Activated B cell treated with CpG ODN at 0.5 μM for 24 hours (primary cell): ENCODE measurements at places on chromosomes 3 and 15. TPM values are rescaled to one million over a fixed set of nuclear protein-coding genes. Genes with fewer than 3 reads are reported as not detected.

DNA sequence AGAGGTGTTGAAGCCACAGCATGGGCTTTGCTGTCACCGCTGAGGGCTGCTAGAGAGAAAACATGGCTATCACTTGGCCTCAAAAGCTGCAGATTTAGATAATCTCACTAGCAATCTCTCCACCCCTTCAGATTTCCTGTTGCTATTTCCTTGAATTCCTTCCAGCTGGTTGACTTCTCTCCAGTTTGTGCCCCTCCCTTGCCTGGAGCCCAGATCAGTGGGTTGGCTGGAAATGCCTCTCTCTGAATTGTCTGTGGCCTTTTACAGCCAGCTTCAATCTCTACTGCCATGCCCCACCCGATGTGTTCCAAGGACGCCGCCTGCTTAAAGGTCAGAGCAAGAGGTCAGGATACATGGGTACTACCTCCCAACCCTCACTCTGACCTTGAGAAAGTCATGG is 294.1 kb downstream of the NTRK3 start:
- DNase-seq: no peak

DNA sequence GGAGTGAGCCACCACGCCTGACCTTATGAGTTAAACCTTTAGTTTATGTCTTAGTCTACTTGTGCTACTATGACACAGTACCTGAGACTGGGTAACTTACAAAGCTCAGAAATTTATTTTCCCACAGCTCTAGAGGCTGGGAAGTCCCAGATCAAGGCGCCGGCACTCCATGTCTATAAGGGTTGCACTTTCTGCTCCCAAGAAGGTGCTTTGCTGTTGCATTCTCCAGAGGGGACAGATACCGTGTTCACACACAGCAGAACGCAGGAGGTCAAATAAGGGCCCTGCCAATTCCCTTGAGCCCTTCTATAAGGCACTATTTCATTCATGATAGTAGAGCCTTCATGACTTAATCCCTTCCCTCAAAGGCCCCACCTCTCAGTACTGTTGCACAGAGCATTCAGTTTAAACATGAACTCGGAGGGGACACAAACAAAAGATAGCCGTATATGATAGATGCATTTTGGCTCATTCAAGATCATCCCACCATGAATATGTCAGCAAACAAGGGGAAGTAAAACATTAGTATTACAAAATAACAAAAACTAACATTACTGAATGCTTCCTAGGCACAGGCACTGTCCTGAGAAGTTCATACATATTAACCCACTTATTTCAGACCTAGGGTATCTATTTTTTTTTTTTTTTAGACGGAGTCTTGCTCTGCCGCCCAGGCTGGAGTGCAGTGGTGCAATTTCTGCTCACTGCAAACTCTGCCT is 26.5 kb downstream of the PLA1A start:
- no peak for DNase-seq

DNA sequence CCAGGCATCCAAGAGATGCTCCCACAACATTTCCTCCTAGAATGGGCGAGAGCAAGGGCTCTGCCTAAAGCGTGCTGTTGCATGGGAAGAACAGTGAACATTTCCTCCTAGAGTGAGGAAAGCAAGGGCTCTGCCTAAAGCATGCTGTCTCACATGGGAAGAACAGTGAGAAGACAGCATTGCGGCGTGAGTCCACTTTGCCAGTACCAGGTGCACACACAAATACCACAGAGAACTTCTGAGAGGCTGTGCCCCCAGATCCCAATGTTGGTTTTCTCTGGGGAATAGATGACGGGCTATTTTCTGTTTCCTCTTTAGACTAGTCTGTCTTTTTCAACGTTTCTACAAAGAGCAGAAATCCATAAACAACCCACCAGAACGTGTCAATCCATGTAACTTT is 142.9 kb downstream of the LRRK1 start:
- no peak for DNase-seq

DNA sequence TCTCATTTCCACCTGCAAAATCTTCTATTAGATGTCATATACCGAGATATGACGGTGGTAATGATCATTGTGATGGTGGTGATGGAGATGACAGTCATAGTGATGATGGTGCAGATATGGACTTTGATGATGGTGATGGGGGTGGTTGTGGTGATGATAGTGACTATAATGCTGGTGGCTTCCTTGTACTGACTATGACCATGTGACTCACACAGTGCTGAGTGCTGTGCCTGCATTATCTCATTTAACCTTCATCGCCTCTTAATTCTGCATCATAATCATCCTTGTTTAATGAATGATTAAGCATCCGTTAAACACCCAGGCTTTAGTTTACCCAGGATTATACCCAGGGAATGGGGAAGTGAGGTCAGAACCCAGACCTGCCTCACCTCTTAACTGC is 331.7 kb downstream of the FEZF2 start:
- no peak for DNase-seq

DNA sequence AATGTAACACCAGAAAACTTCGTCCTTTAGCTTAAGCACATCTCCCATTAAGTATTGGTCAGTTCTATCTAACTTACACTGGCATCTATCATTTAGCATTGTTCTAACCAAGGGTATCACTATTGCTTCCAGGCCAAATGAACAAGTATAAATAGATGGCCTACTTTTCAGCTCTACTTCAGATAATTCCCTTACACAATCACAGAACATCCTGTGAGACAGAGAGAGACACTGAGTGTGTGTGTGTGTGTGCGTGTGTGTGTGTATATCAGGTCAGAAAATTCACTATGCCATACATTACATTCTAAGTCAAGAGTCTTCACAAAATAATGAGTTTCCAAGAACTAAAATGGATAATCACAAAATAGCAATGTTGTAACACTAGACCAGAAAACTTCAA is 39.1 kb downstream of the SCAPER start:
- DNase-seq: no peak

DNA sequence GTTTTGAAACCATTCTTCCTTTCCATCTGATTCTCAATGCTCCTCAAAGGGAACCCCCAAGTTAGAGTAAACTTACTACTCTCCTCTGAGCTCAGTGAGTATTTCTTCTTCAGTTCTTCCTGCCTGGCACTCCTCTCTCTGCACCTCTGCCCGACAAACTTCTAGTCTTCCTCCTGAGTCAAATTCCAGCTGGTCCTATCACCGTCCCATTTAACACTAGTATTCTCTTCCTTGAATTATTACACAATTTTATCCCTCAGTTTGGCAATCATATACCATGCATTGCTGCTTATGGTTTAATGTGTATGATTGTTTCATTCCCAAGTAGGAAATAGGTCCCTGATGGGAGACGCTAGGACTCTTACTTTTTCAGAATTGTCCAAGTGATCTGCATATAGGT is 279.7 kb downstream of the MECOM start:
- no peak for DNase-seq

- no peak for DNase-seq
These were observed 58.5 kb downstream of the RPL22L1 start for GRCh38 chr3:170811515-170811914.

DNA sequence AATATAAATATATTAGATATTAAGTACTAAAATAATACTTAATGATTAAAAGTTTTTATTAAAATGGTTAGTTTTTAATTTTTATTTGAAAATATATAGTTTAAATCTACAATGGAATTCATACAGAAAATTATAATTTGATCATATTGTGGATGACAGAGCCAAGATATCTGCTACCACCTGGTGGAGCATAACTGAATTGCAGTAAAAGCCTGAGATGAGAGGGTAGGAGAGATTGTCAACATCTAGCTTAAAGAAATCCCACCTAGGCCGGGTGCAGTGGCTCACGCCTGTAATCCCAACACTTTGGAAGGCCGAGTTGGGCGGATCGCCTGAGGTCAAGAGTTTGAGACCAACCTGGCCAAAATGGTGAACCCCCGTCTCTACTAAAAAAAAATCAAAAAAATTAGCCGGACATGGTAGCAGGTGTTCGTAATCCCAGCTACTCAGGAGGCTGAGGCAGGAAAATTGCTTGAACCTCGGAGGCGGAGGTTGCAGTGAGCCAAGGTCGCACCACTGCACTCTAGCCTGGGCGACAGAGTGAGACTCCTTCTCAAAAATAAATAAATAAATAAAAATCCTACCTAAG is 25.1 kb upstream of the CSTA start:
- no peak for DNase-seq

DNA sequence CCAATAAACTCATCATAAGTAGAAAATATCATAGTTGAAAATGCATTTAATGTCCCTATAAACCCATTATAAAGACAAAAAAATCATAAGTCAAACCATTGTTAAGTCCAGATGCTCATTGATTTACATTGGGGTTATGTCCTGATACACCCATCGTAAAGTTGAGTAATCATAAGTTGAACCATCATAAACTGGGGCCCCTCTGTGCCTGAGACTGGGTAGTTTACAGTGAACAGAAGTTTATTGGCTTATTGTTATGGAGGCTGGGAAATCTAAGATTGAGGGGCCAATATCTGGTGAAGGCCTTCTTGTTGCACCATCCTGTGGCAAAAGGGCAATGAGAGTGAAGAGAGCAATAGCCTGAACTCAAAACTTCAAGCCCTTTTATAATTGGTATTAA is 10.6 kb downstream of the MKRN3 start:
- DNase-seq: no peak

DNA sequence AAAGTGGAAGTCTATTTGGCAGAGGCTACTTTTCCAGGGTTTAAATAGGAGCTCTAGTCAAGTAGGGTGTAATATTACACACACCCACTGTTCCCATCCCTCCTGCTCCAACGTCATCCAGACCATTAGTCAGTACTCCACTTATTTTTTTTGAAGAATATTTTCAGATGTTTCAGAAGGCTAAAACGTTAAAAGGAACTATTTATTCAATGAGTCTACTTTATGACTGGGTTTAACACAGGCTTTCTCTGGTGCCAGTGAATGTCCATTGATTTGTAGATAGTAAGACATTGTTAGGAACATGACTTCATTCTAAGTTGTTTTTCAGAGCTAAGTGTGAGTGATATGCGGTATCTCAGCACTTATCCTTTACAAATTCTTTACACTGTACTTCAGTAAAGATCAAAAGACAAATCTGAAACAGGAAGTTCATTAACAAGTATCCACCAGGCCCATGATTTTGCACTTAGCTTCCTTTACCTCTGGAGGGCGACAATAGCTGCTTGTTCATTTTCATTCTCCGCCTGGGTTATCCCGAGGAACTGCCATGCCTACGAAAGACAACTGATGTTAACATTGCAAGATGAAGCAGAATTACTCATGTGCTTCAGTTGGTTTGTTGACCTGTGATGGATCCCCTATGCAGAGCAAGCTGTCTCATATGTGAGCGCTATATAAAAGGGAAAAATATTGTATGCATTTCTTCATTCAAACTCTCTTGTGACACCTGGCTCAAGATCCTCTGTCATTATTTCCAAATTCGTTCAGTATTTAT is 158.7 kb downstream of the USP13 start:
- DNase-seq: no peak

GRCh38 chr3:49772703-49773102 is 13.6 kb downstream of the IP6K1 start:
- no peak for DNase-seq

DNA sequence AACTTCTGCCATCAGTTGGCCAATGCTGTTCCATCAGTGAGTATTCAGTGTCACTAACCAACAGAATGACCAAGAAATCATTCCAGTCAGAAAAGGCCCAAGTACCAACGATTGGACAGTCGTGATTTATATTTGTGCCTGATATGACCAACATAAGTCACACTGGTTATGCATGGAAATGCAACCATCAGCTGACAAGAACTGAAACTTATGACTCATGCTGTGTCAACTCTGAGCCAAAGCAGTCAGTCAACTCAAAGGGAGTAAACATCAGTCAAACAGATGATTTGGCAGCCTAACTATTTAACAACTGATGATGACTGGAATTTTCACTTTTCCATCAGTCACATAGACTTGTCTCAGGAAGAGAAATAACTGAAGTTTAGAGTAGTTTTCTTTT is 142.4 kb downstream of the ANXA2 start:
- DNase-seq: no peak

DNA sequence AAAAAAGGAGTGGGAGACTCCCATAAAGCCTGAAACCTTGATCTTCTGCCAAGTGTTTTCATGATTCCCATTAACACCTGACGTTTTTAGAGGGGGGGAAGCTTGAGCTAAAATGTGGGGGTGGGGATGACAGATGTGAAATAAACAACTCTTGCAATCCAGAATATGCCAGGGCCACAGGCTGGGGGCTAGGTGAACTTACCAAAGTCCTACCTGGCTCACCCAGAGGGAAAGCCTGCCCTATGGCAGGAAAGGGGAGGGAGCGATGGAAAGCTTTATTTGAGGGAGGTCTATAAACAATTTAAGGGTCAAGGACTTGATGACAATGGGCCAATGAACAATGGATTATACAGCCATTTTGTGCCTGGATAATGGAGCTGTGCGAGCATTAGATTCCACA is 108.3 kb downstream of the LRIG1 start:
- DNase-seq: no peak

- no peak for DNase-seq
These were observed 1108.3 kb downstream of the ROBO1 start for GRCh38 chr3:78659386-78659987.

DNA sequence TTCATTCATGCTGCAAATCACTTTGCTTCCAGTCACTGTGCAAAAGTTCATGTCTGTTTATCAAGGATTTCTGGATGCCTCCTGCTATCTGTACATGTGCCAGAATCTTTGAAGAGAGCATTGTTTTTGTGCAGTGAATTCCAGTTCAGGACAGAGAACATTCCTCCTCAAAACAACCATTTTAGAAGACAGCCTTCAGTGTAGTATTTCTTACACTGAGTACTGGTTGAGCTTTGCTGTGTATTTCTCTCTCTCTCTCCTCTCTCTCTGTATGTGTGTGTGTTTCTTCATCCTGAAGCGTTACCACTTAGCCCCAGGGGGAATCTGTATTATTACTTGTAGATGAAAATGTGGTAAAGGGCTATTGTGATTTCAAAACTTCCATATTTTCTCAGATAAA is 123.8 kb upstream of the CHL1 start:
- DNase-seq: no peak

DNA sequence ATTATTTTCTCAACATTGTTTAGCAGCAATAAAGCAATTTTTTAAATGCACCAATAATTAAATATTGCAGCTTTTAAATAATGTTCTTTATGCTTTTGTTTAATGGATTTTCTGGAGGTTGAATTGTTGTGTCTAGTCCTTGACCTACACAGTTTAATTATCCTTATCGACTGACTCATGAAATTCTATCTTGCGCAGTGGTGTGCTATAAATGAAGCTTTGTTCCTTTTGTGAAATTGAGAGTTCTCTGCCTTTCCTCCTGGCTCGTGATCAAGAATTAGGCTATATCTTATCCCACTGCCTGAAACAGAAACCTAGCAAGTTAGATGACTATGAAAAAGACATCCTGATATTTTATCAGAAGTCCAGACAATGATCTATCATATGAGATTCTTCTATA is 37.0 kb upstream of the PIK3R4 start:
- no peak for DNase-seq

GRCh38 chr3:46894256-46894655 is 16.7 kb downstream of the PTH1R start:
- no peak for DNase-seq

C3orf80 gene
- not detected in 2 replicates for total RNA-seq

ZPLD1 gene
- not detected in 2 replicates for total RNA-seq

CASR gene
- total RNA-seq: 0.02 TPM in 1 of 2 replicates, not detected in the other

ESYT3 gene
- not detected in 2 replicates for total RNA-seq

NOP10 gene
- total RNA-seq: 116 and 130 TPM in 2 replicates

FBN1 gene
- total RNA-seq: 0.62 and 1.1 TPM in 2 replicates

TRIM42 gene
- total RNA-seq: not detected in 2 replicates

PLOD2 gene
- total RNA-seq: not detected in 2 replicates

PEAK1 gene
- total RNA-seq: 31.8 and 34.2 TPM in 2 replicates

PLSCR2 gene
- total RNA-seq: not detected in 2 replicates

CNTN4 gene
- total RNA-seq: 0.05 TPM in 1 of 2 replicates, not detected in the other

DOCK3 gene
- 0.04 and 0.07 TPM in 2 replicates for total RNA-seq

LRRK1 gene
- total RNA-seq: 35.9 and 43.5 TPM in 2 replicates

RHOV gene
- 0.27 TPM in 1 of 2 replicates, not detected in the other for total RNA-seq

LRRC2 gene
- total RNA-seq: not detected in 2 replicates

IL12A gene
- 7.0 and 7.8 TPM in 2 replicates for total RNA-seq
